ENCODE measurements at places on chromosomes 3 and 15.

DNA sequence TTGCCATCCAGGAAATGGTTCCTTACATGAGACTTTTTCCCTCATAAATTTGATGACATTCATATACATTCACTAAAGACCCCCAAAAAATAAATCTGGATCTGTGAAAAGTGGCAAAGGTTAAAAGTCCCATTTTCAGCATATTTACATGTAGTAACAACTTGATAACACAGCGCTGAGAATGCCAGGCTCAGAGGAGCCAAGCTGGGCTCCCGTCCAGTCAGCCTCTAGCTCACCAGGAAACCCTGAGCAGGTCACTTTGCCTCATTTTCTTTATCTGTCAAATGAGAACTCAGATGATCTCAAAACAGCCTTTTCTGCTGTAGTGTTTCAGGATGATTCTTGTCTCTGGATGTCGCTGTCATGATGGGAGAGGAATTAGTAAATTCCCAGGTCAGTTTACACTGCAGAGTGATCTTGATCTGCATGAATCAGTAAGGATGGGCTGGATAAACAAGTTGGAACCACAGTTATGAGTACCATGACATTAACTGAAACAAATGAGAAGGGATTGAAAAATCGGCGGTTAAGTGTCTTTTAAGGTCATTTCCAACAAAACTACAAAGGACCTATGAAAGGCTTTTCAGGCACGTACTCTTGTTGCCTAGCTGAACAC lies 82.8 kb downstream of the PPARG start:
- DNase-seq = no peak
- no peaks in the 10 kb centered on the region for H3K27me3 ChIP-seq
- no peak overlapping the region for H3K4me3 ChIP-seq
- no peaks in the 10 kb centered on the region for H3K36me3 ChIP-seq
- no peaks in the 10 kb centered on the region for H3K4me1 ChIP-seq

- H3K27ac ChIP-seq = no peak overlapping the region
- DNase-seq = no peak
Measured at GRCh38 chr3:14957153-14957552, 9.8 kb downstream of the NR2C2 start.

- no peaks in the 10 kb centered on the region for H3K4me1 ChIP-seq
- no peak overlapping the region for H3K27ac ChIP-seq
- no peak for DNase-seq
- H3K4me3 ChIP-seq = no peak overlapping the region
- no peaks in the 10 kb centered on the region for H3K36me3 ChIP-seq
- H3K27me3 ChIP-seq = no peaks in the 10 kb centered on the region
Measured at GRCh38 chr3:178392511-178392926, 143.7 kb upstream of the KCNMB2 start.

GRCh38 chr15:45586125-45586524 lies 1.1 kb upstream of the BLOC1S6 start:
- H3K27me3 ChIP-seq = no peaks in the 10 kb centered on the region
- peak overlapping the region; percentile 95 for H3K27ac ChIP-seq
- H3K36me3 ChIP-seq = no peaks in the 10 kb centered on the region
- peak overlapping the region; percentile 82 for H3K4me3 ChIP-seq

All from thymus (tissue), 14 donors.